ENCODE measurements at places on chromosomes 6 and 20.

DNA sequence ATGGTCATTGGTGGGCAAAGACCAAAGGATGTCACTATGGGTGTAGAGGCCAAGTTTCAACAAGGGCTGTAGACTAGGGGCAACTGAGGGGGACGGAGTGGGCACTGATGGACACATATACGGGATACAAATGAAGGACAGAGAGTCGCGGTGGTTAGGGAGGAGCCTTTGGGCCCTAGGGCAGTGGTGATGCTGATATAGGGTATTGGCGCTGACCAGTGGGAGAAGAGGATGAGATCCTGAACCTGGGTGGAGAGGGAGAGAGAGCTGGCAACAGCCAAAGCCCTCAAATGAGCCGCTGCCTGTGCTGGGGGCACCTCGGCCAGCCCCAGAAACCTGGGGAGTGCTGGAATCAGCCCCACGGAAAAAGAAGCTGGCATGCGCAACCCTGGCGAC lies 1.6 kb downstream of the CDH22 start:
- no peak for DNase-seq

GRCh38 chr6:130724089-130724488 lies 103.1 kb upstream of the SMLR1 start:
- DNase-seq: no peak

- no peak for DNase-seq
Observed at GRCh38 chr6:116741571-116741970, 23.9 kb downstream of the FAM162B start.

DNA sequence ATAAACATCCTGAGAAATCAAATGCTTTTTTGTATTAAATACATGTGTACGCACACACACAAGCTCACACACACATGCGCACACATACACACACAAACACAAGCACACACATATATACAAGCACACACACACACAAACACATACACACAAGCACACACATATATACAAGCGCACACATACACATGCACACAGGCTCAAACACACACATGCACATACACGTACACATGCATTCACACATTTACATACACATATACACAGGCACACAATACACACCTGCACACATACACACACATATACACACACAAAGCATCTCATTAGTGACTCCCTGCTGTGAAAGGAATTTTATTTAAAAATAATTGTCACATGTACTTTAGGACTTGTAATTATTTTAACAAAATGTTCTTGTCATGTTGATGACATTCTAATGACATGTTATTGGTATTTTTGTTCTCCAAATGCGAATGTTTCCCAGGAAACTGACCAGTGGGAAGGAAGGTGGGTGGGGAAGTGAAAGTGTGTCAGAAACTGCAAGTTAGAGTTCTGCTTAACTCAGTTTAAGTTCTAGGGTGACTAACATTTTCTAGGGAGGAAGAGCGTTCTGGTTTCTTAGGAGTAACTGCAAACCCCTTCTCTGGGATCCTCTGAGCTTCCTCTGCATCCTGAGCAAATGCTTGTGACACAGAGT lies 113.9 kb upstream of the ZNF217 start:
- DNase-seq: no peak

GRCh38 chr6:34525431-34526175 lies 30.5 kb downstream of the SPDEF start:
- DNase-seq: no peak

- no peak for DNase-seq
Observed at GRCh38 chr6:13811627-13812358, 2.6 kb downstream of the MCUR1 start.

GRCh38 chr20:46827718-46828458 lies 66.8 kb upstream of the EYA2 start:
- no peak for DNase-seq

GRCh38 chr6:121426686-121427085 lies 8.8 kb upstream of the GJA1 start:
- no peak for DNase-seq

DNA sequence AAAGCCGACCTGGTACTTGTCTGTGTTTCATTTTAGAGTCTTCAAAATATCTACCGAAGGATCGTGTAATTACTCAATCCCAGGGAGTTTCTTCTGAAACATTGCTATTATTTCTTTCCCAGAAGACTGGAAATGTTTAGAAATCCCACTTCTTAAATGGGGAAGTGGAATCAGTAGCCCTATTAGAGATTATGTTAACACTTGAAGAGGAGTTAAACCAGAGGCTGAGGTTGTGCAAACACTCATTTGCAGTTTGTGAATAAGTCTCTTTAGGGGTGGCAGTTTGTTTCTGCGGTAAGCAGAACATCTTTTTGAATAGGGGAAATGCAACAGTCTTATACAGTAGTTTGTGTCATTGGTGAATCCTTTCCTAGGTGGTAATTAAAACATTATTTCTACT lies 21.3 kb downstream of the DSP start:
- no peak for DNase-seq

GRCh38 chr6:3500262-3501014 lies 43.6 kb upstream of the SLC22A23 start:
- no peak for DNase-seq

DNA sequence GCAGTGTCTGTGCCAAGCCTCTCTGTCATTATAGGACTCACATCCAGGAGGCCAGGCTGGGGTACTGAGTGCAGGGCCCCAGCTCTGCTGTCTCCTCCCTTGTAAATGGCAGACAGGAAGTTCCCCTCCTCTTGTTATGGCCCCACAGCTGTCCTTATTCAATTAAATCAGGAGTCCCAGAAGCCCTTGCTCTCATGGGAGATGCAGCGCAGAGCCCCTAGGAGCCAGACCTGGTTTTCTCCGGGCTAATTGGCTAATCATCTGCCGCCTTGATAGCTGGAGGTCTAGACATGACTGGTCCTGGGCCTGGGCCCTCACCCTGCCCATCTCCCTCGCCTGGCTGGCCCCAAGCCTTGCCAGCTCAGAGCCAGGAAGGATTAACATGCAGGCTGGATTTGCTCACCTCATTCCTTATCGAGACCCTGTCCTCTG lies 172.0 kb downstream of the VEGFA start:
- no peak for DNase-seq

- peak; percentile 89 for DNase-seq
Observed at GRCh38 chr20:63979557-63980316, at the start of gene SAMD10. TSS of gene SAMD10 (minus strand) at chr20:63979642. CDS start at chr20:63979467, 175 bp downstream.

DNA sequence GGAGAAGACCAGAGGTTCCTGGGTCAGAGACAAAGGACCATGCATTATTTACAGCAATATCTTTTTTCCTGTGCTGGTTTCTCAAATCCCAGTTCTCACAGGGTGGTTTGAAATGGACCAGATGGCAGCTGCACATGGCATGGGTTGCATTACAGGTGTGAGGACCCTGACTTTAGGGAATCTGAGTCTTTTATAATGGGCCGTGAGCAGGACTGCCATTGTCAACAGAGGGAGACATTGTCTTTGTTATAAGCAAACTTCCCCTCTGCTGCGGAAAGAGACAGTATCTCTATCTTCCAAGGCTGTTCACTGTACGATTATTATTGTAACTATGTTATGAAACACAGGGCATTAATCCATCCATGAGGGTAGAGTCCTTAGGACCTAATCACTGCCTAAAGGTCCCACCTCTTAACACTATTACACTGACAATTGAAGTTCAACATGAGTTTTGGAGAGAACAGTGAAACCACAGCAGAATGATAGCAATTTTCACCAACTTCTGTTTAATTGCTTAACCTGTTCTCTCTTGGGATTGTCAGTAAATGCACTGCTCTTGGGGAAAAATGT lies 156.1 kb upstream of the AGPAT4 start:
- DNase-seq: no peak

- no peak for DNase-seq
Observed at GRCh38 chr20:21358737-21359136, 38.6 kb downstream of the NKX2-4 start.

GRCh38 chr20:24634855-24635254 lies 165.4 kb downstream of the SYNDIG1 start:
- no peak for DNase-seq

GRCh38 chr20:17895641-17896171 lies 72.9 kb downstream of the SNX5 start:
- DNase-seq: peak; percentile 53

DNA sequence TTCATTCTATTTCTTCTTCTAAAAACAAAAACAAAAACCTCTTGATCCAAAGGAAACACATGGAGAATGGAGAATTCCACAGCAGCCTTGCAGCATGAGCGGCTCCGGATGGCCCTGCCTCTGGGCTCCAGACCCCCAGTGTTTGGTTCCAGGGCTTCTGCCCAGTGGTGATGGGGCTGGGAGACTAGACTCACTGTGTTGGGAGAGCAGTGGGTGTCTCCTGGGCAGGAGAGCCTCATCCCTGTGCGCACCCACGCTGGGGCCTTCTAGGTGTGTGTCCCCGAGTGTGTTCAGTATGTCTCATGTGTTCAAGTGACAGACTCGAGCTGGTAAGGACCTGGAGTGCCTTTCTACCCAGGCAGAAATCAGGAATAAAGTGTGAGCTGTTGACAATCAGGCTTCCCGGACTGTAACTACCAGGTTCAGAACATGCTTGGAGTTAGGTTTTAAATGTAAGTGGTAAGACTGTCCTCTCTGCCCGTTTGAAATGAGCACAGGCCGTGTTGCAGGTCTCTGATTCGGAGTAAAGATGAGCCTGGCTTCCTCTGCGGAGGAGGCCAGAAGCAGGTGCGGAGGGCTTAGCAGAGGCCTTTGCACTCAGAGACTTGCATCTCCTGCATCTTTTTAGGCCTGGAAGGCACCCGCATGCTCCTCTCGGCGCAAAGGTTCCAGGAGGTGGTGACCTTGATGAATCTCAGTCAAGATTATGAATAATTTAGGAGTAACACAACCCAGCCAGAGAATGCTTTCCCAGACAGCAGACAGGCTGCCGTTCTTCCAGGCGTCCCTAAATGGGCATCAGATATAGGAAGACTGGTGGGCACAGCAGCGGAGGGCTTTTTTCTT lies 253.6 kb downstream of the CDH26 start:
- no peak for DNase-seq

- DNase-seq: no peak
Observed at GRCh38 chr20:57478176-57478575, 46.8 kb downstream of the CTCFL start.

GRCh38 chr6:33279971-33280511 lies 3.1 kb downstream of the B3GALT4 start:
- no peak for DNase-seq

- no peak for DNase-seq
Observed at GRCh38 chr6:143700684-143701348, 23.1 kb downstream of the PHACTR2 start.

DNA sequence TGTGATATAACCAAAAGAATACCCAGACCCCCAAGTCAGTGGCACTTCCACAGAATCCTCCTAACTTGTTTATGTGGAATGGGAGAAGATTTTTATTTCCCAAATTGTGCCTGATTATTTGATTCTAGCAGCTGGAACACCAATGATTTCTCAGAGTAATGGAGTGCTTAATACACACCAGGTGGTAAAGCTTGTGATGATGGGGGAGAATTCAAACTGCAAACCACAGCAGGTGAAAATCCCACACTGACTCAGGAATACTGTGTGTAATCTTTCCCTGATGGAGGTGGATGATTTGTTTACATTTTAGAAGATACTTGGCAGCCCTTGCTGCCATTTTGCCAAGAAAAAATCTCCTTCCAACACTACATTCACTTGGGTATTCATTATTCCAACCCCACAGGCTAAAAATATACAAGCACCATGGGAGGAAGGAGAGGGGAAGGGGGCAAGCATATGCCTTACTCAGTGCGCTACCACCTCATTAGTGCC lies 212.7 kb upstream of the PLN start:
- no peak for DNase-seq

GRCh38 chr6:121573481-121573880 lies 138.0 kb downstream of the GJA1 start:
- no peak for DNase-seq

GRCh38 chr6:7827142-7827541 lies 83.4 kb downstream of the TXNDC5 start:
- DNase-seq: no peak

DNA sequence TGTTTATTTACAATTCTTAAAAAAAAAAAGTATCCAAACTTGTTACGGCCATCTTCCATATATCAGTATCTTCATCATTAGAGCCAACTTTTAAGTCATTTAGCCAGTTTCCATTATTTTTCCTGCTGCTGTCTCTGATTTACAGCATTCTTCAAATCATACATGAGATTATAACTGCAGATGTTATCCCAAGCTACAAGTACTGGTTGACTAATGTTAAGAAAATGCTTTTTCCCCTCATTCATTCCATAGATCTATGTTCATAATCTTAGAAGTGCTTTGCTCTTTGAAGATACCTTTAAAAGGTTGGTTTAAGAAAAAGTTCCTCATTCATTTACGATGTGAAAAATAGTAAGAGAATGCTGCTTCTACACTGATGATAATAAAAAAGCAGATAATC lies 158.7 kb downstream of the RNGTT start:
- DNase-seq: no peak

DNA sequence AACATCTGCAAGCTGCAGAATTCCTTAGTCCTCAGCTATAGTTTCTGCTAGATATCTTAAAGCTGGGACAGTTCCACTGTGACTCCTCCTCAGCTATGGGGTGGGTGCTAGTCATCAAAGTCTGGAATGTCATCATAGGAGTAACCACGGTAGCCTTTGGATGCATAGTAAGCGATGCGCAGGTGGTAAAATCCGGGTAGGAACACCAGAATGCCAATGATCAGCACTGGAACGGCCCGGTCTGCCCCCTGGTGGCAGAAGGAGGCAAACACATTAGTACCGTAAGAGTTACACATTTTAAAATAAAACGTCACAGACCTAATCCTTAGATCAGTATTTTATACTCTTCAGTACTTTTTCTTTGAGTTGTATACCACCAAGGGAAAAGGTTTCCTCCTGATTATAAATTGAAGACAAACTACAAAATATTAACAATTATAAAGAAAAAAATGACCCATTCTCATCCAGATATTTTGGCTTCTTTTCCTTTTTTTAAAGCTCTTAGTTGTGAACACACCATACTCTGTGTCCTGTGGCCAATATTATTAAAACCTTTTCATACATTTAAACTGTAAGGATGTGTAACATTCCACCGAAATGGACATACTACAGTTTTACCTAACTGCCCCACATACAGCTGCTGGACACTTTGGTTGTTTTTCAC lies 18.9 kb downstream of the PCNA start:
- DNase-seq: no peak

- no peak for DNase-seq
Observed at GRCh38 chr6:41122918-41123317, 31.2 kb downstream of the TREML1 start.

GRCh38 chr6:129248946-129249345 lies 366.0 kb downstream of the LAMA2 start:
- no peak for DNase-seq
